ENCODE measurements at places on chromosomes 7 and 10.

DNA sequence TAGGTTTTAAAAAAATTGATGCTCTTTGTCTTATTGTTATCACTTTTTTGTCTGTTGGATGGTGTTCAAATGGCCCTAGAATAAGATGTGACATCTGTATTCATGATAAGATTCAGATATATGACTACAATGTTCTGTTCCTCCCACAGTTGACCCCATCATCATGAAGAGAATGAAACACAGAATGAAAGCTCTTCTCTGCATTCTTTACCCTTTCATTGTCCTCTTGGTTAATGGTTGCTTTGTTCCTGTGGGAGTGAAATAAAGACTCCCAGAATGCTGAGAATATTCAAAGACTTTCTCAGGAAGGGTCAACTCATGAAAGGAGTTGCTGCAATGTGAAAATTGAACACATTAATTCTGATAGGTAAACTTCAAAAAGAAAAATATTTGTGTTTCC is 1015.8 kb downstream of the SORCS3 start:
- DNase-seq, result no peak

DNA sequence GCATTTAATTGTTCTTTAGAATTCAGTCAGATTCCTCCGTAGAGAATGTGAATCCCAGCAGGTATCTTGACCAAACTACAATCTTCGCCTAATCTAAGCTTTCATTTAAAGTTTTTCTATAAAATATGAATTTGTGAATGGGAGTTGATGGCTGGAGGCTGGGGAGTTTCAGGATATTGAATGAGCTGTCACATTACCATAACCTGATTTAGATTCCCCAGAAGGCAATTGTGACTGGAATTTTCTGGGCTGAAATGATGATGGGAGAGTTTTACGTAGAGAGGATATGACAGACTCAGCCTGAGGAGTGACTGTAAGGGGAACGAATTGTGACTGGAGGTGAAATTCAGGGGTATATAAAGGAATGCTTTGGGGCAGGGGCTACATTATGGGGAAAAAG is 411.7 kb upstream of the FZD8 start:
- no peak for DNase-seq

GRCh38 chr10:12332572-12333379 is 16.6 kb upstream of the CAMK1D start:
- no peak for DNase-seq

DNA sequence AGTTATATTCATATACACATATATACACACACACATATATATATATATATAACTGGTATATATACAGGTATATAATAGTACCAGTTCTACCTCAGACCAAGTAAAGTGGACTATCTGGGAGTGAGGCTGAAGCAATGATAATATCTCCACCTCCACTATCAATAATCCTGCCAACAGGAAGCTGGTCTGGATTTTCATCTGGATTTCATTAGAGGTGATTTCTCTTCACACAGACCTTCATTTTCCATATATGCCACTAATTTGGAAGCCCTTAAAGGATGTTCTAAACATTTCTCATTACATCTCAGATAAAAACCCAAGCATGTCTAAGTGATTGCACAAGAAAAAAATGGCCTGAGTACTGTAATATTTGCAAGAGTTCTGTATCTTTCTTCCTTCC is 1.7 kb upstream of the SLC35B4 start:
- no peak for DNase-seq

DNA sequence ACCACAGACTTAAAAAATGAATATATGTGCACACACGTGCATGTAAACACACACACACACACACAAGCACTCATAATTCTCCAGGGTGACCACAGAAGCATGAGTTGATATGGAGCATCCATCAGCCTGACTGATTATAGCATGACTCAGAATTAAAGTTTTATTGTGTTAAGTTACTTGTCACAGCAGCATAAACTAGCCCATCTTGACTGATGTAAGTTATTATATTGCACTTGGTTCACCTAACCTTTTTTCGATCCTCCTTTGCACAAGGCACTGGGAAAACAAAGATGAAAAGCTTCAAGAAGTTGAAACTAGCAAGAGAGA is 18.8 kb upstream of the SLC35G1 start:
- DNase-seq, result no peak

- DNase-seq, result peak; percentile 63
These were observed 48.1 kb downstream of the CTTNBP2 start for GRCh38 chr7:117825132-117825531.

GRCh38 chr7:82331234-82331633 is 112.3 kb downstream of the CACNA2D1 start:
- DNase-seq, result no peak

- no peak for DNase-seq
These were observed 86.8 kb upstream of the CACNA2D1 start for GRCh38 chr7:82530361-82530760.

DNA sequence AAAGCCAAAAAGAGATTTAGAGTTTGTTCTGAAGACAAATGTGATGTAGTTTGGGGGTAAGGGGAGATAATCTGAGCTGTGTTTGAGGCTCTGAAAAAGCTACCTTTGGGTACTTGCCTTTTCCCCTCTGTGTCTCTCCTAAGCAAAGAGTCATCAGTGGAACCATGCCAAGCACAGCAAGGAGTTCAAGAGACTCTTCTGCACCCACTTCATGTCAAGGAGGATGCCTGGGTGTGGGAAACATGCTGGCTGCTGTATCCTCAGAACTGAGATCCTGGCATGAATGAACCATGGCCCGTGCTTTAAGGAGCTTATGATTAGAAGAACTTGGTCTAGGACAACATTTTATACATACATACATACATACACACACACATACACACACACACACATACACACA is 142.9 kb downstream of the NOC3L start:
- DNase-seq, result no peak

GRCh38 chr7:120989257-120990220 is 1.0 kb downstream of the CPED1 start:
- DNase-seq, result no peak

GRCh38 chr10:122112625-122113160 is 123.7 kb downstream of the TACC2 start:
- peak; percentile 65 for DNase-seq

- no peak for DNase-seq
These were observed 69.7 kb upstream of the NEUROD6 start for GRCh38 chr7:31410265-31410664.
